ENCODE measurements at places on chromosomes 12 and 14.

- no peak for DNase-seq
Measured at GRCh38 chr14:86217523-86217922, 687.6 kb downstream of the FLRT2 start.

DNA sequence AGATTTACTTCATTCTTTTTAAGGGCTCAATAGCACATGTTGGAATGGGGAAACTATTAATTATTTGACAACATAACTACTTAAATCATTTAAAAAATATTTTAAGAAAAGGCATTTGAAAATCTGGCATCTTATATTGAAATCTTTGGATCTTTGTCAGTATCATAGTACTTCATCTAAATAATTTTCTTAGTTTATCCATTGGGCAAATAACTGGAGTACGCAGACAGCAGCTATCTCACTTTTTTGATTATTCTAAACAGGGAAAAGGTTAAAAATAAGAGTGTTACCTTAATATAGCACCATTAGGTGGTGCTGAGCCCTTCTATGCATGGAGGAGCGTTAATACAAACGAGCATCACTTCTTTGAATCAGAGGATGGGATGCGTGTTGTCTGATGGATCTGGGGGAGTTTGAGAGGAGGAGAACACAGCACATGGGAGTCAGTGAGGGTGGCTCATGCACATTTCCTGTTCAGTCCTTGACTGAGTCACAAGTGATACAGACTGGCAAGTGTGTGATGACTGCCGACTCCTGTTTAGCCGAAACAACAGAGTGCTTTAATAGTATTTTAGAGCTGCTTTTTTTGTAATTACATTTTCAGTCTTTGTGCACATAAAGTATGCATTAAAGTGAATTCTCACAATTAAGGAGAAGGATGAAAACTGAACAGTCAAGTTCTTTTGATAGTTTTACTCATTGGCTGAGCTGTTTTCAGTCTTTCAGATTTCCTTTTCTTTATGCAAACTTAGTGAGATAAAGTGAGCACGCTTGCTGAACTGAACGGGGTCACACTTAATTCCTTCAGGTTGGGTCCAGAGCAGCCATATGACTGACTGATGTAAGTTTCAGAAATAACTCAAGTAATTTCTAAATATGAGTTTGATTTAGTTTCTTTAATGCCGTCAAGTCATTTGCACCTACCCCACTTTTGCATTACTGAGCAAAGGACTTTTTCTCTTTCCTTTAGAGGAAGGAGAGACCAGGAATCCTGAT lies 92.7 kb downstream of the DIP2B start:
- DNase-seq: no peak

- DNase-seq: no peak
Measured at GRCh38 chr12:55723516-55724225, 3.5 kb downstream of the RDH5 start.

DNA sequence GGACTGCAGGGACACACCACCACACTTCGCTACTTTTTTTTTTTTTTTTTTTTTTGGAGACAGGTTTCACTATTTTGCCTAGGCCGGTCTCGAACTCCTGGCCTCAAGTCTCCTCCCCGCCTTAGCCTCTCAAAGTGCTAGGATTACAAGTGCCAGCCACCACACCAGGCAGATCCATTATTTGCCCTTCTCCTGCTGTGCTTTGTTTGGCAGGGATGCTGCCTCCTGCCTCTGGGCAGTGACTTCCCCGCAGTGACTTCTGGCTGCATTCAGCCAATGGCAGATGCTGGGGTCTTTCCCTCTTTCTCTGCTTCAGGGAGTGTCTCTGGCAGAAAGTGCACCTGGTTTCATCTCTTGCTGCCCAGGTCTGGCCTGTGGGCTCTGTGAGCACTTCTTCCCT lies 6.7 kb upstream of the MORN3 start:
- no peak for DNase-seq

DNA sequence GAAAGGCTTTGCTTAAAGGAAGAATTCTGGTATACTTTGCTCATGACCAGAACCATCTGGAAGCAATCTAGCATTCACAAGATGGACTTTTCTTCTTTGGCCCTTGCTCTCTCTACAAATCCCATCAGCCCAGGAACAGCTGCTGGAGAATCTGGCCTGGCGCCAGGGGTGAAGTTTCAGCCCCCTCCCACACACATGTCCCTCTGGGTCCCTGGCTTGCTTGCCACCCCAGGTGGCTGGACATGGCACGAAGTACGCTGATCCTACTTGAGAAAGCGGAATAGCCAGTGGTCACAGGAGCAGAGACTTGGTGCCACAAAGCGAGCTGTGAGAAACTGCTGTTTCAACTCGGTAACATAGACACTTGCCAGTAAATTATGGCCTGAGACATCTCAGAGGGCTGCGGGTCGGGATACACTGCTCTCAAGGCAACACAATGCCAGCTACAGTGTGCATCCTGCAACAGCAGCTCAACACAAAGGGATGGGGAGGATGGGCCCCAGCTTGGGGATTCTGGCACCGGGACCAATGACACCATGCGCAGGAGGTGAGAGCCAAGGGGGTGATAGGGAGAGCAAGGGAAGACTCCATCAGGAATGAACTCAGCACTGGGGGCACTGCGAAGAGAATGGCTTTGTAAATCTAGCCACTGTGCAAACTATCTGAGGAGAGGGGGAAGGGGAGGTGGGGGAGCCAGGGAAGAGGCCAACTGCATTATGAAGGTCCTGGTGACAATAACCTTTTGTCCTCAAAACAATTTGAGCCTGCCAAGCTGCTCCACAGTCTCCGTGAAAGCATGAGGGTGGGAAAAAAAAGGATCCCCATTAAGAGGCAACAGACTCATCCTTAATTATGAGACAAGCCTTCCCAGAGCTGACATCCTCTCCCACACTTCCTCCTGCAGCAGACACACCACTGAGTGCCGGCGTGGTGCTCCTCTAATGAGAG lies 219.9 kb downstream of the PPM1H start:
- DNase-seq: no peak

DNA sequence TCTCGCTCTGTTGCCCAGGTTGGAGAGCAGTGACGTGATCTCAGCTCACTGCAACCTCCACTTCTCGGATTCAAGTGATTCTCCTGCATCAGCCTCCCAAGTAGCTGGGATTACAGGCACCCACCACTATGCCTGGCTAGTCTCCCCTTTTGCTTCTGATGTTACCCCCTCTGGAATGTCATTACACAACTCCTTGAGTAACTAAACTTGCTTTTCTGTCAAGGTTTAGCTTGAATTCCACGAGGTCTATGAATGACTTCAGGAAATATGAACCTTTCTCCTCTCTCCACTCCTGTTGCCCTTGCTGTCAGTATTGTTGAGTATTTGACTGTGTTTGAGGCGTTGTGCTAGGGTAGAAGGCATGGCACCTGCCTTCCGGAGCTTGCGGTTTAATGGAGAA lies 16.8 kb upstream of the RTRAF start:
- no peak for DNase-seq

DNA sequence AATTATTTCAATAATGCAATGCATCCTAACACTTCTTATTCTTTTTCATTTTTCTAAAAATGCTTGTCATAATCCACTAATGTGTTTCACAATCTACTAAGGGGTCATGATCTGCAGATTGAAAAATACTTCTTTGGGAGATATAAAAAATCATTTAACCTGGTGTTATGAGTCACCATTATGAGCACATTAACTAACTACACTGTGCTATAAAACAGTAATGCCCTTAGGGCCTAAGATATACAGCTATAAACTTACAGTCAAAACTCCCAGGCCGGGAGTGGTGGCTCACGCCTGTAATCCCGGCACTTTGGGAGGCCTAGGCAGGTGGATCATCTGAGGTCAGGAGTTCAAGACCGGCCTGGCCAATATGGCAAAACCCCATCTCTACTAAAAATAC lies 14.2 kb downstream of the ATXN2 start:
- no peak for DNase-seq

- DNase-seq: no peak
Measured at GRCh38 chr14:69811868-69812252, 14.8 kb upstream of the SLC10A1 start.

- no peak for DNase-seq
Measured at GRCh38 chr12:12976366-12976765, 23.7 kb downstream of the HEBP1 start.

DNA sequence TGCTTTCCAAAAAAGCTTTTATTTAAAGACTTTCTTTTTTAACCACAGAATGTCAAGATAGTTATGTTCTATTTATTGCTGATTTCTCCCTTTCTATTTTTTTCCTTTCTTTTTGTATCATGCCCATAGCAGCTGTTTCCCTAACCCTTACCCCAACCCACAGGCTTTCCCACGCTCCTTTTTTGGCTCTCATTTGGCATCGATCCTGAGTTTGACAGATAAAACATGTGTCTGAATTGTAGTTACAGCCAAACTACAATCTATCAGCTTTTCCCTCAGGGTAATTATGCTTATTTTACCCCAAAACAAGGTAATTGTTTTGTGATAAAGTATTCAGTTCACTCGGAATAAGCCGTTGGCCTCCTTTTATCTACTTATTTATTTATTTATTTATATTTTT lies 46.7 kb downstream of the PDE3A start:
- no peak for DNase-seq

GRCh38 chr12:128791395-128792322 lies 32.1 kb downstream of the SLC15A4 start:
- DNase-seq: no peak

- no peak for DNase-seq
Measured at GRCh38 chr14:54837508-54838149, 65.0 kb downstream of the GCH1 start.

DNA sequence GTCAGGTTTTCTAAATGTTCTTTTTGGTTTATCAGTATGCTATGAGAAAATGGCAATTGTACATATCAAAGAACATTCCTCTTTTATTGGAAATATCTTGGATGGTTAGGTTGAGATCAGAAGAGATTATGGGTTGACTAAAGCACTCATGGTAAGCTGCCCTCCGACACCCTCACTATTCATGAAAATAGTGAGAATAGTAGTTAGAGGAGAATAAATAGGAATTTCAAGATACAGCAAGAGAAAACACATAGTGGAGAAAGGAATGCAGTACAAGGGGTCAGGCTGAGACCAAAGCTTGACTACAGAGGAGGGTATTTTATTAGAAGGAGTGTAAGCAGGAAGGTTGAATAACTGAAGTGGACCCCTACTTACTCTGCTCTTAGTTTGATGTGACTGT lies 112.5 kb downstream of the PTPRQ start:
- no peak for DNase-seq

- no peak for DNase-seq
Measured at GRCh38 chr12:122721057-122721545, 4.5 kb upstream of the HCAR3 start.

DNA sequence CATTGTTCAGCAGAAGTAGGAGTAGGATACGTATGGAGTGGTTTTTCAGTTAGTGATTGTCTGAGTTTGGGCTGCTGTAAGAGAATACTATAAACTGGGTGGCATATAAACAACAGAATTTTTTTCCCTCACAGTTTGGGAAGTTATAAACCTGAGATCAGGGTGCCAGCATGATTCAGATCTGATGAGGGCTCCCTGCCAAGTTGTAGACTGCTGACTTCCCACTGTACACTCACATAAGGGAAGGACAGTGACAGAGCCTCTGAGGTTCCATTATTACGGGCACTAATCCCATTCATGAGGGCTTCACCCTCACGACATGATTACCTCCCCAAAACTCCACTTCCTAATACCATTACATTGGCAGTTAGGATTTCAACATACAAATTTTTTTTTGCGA lies 50.7 kb downstream of the ACSM4 start:
- DNase-seq: no peak

- no peak for DNase-seq
Measured at GRCh38 chr12:96294831-96295230, 100.7 kb downstream of the ELK3 start.

DNA sequence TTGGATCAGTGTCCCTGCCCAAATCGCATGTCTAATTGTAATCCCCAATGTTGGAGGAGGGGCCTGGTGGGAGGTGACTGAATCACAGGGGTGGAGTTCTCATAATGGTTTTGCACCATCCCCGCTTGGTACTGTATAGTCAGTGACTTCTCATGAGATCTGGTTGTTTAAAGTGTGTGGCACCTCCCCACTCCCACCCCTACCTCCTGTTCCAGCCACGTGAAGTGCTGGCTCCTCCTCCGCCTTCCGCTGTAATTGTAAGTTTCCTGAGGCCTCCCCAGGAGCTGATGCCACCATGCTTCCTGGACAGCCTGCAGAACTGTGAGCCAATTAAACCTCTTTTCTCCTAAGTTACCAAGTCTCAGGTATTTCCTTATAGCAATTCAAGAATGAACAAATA lies 67.2 kb downstream of the FERMT2 start:
- DNase-seq: no peak

GRCh38 chr12:46209914-46210872 lies 58.6 kb downstream of the SLC38A1 start:
- no peak for DNase-seq

DNA sequence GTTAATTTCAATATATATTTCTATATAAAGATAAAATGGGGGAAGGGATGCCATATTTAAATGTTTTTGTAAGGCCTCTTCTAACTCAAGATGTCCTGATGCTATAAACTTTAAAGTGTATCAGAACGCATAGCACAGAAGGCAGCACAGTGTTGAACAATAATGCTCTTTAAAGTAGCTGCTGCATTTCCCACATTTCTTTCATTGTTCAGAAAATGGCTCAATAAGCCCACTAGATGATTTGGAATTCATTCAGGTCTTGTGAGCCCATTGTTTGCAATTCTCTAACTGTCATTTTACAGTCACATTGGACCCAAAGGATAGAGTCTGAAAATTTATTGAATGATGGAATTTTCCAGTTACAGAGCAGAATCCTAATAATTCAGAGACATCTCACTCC lies 64.0 kb upstream of the PCED1B start:
- DNase-seq: no peak

DNA sequence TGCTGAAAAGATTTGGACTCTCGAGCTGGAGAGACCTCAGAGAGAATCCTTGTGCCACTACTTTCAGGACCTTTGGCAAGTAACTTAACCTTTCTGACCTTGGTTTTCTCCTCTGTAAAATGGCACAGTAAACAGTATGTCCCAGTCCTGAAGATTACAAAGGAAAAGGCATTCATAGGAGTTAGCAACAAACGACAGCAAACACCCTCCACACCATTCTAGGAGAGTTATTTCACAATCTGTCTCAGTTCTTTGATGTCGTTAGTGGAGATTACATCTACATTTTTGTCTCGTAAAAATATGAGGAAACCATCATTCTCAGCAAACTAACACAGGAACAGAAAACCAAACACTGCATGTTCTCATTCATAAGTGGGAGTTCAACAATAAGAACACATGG lies 205.7 kb downstream of the ITPR2 start:
- no peak for DNase-seq

GRCh38 chr12:48978741-48979601 lies 849 bp downstream of the WNT1 start:
- no peak for DNase-seq
